Stimulated activated naive B cell treated with anti-CD40 and anti-IgM and Interleukin-4, amounts not matched to agents 10 μg/mL and 1 μg/mL and 100 μg/mL, for 72 hours (primary cell): ENCODE measurements at places on chromosomes 16 and 17.

- no peak for DNase-seq
Measured at GRCh38 chr17:81260171-81260570, 21.1 kb downstream of the NDUFAF8 start.

GRCh38 chr16:81496742-81497141 lies 52.1 kb downstream of the CMIP start:
- DNase-seq: no peak

DNA sequence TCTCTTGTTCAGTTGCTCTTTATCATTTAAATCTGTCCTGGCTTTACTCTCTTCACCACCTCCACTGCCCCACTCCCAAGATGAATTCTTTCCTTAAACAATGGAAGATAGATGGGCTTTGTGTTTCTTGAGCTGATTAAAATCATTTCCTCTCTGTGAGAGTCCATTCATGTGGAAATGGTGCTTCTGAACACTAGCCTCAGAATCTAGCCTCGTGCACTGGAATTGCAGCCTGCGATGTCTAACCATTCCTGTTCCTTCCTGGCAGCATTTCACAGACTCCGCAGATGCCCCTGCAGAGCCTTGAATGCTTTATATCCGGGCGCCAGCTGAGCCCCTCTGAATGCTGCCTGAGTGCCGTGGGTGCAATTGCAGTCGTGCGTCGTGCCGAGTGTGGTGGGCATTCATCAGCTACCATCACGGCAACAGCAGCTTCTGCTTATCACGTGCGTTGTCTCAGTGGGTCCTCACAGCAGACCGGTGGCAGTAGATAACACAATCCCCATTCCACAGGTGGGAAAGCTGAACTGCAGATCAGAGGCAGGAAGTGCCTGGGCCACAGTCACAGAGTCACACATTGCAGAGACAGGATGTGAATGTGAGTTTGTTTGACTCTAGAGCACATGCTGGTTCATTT lies 172.8 kb upstream of the WSCD1 start:
- DNase-seq: no peak

DNA sequence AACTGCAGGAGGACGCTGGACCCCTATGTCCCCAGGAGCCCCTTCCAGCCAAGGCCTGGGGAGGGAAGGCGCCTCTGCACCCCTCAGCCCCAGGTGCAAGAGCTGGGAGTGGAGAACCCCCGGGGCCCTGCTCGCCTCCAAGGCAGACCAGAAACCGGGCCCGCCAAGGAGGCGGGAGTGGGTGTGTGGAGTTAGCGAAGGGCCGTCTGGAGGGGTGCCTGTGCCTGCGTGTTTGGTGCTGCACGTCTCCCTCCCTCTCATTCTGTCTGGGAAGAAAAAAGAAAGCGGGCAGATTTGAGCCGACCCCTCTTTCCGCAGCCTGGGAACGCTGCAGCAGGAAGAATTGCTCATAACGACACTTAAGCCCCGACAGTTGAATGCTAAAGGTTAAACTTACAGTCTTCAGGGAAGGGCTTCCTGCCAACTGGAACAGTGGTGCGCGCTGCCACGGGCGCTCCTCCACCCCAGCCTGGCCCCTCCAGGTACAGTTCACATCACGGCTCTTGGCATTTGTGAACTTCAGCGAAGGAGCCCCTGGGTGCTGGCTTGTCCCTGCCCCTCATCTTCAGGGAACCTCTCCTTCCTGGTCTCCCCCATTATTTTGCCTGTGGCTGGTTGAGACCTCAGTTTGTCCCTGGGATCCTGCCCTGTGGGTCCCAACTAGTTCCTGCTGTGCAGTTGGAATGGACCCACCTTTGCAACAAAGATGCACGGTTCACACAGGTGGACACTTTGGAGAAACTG lies 19.2 kb upstream of the ZFHX3 start:
- DNase-seq: no peak

DNA sequence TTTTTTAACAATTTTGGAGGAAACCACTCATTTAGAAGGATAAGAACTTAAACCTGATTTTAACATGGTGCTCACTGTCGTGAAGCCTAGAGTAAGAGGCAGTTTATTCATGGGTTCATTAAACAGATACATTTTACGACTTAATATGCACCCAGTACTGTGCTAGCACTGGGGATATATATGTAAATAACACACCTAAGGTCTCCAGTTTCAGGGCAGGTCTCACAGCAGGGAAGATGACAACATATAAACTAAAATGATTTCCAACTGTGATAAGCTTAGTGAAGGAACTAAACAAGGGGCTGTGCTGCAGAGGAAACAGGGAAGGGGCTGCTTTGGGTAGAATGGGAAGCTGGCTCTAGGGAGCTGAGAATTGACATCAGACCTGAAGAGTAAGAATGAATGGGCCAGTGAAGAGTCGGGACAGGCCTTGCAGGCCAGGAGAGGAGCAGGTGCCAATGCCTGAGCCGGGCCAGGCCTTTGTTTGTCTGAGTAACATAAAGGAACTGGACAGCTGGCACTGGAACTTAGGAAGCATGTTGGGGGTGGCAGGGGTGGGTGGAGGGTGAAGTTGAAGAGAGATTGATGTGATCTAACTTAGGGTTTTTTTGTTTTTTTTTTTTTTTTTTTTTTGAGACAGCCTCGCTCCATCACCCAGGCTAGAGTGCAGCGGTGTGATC lies 12.1 kb downstream of the NT5M start:
- DNase-seq: no peak

GRCh38 chr16:65117811-65118448 lies 3.9 kb downstream of the CDH11 start:
- DNase-seq: peak; percentile 18

DNA sequence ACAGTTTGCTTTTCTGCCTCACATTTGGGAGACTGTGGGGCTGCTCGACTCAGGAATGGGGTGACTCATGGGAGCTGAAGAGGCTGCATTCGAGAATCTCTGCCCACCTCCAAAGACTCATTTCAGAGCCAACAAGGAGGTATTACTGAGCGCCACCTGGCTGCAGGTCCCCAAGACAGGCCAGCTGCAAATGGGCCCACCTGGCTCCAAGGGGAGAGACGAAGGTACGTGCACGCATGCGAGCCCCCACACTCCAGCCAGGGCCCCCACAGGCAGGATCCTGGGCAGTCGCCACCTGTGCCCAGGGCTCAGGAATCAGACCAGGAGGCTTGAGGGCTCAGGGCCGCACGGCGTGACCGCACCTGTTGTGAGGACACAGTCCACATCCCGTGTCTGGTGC lies 6.0 kb downstream of the HAGHL start:
- no peak for DNase-seq

DNA sequence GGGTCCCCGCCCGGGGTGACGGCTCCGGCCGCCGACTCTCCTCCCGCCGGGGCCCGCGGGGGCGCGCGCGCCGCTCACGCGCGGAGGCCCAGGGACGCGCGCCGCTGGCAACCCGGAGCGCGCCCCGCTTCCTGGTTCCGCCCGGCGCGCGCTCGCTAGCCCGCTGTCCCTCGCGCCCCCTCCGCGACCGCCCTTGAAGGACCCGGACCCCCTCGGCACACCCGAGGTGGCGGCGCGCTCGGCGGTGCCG lies at the start of gene STAT5B:
STAT5B (minus strand) TSS at position 33 of the 250 bp plus-strand sequence. CDS start 44,264 bp downstream, outside the sequence.
- peak; percentile 59 for DNase-seq

DNA sequence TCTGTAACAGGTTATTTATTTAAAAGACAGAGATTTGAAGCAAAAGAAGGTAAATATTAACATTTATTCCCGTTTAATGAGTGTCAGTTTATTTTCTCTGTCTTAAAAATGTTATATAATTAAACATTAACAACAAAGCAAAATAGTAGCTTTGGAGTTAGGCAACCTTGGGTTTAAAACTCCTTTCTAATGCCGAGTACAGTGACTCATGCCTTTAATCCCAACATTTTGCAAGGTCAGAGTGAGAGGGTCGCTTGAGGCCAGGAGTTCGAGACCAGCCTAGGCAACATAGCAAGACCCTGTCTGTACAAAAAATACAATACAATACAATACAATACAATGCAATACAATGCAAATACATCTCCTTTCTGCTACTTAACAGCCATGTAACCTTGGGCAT lies 128.7 kb downstream of the CHD9 start:
- no peak for DNase-seq

DNA sequence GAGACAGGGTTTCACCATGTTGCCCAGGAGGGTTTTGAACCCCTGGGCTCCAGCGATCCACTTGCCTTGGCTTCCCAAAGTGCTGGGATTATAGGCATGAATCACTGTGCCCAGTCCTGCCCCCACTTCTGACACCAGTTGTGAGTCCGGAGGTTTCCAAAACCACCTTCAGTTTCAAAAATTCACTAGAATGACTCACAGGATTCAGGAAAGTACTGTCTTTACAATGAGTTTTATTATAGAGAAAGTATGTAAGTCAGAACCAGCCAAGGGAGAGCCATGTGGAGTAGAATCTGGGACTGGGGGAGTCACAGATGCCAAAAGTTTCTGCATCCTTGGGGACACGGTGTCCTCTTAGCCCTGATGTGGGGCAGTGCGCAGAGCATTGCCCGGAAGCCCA lies 55.1 kb downstream of the PLD6 start:
- no peak for DNase-seq

DNA sequence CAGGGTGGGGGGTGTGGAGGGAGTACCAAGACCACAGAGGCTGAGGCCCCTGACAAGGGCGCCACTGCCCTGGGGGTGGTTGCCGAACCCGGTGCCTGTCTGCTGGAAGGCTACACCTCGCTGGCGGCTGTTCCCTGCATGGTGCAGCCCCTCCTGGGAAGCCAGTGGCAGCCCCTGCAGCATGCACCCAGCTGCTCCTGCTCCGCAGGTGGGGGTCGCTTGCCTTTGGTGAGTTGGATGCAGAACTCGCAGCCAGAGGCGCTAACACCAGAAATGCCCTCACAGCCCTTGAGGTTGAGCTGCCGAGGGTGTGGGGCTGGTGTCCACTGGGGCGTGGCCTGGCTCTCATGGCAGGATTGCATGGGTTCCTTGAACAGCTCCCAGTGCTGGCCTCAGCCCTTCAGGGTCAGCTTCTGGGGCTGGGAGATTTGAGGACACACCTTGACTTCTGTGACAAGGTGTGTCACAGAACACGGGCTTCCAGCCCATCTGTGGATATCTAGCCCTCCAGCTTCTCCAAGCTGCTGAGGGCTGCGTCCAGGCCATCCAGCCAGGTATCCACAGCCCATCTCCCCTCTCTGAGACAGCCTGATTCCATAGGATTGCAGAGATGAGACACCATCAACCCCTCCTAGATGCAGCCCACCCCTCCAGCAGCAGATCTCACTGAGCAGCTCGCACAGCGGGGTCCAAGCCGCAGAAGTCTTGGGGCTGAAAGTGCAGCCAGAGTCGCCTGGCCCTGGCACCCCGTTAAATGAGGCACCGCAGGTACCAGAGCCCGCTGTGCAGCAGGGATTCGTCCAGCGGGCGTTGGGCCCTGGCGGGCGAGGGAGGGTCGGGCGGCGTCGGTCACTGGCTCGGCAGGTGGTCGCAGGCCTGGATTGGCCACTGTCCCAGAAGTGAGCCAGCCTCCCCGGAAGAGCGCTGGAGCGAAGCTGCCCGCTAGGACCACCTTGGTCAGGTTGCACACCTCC lies 586.3 kb downstream of the KCNJ18 start:
- DNase-seq: no peak

DNA sequence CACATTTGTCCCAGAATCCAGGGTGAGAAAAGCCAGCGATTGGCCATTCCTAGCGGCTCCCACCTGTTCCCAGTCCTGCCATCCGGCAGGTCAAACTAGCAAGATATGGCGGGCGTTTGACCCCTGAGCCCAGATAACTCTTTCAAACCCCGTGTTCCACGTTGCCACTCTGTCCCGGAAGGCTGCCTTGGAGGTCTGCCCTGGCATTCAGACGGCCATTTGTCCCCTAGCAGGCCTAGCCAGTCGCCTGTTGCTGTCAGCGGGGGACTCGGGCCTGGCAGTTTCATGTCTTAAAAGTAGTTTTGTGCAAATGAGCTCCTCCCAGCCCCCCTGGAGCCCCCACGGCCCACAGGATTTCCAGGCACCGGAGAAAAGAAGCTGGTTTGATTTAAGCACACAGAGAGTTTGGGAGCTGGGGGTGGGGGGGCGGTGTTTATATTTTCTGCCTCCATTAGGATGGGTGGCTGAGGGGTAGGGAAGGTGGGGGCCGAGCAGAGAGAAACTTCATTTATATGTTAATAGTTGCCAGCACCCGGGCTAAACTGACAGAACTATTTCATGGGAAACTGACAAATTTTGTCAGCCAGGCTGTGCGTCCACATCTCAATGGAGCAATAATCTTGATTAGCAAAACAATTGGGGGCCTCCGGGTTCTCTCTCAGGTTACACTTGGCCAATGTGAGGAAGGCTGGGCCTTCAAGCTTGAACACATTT lies 240.9 kb upstream of the SALL1 start:
- no peak for DNase-seq

- DNase-seq: no peak
Measured at GRCh38 chr17:76953066-76953465, 84.9 kb downstream of the MGAT5B start.

GRCh38 chr17:38970804-38971203 lies 3.6 kb upstream of the FBXO47 start:
- no peak for DNase-seq

- no peak for DNase-seq
Measured at GRCh38 chr17:14203388-14203787, 33.3 kb downstream of the CDRT15 start.

GRCh38 chr16:79911660-79912059 lies 311.1 kb upstream of the MAF start:
- DNase-seq: no peak

- no peak for DNase-seq
Measured at GRCh38 chr17:29138184-29138955, 41.8 kb downstream of the MYO18A start.

DNA sequence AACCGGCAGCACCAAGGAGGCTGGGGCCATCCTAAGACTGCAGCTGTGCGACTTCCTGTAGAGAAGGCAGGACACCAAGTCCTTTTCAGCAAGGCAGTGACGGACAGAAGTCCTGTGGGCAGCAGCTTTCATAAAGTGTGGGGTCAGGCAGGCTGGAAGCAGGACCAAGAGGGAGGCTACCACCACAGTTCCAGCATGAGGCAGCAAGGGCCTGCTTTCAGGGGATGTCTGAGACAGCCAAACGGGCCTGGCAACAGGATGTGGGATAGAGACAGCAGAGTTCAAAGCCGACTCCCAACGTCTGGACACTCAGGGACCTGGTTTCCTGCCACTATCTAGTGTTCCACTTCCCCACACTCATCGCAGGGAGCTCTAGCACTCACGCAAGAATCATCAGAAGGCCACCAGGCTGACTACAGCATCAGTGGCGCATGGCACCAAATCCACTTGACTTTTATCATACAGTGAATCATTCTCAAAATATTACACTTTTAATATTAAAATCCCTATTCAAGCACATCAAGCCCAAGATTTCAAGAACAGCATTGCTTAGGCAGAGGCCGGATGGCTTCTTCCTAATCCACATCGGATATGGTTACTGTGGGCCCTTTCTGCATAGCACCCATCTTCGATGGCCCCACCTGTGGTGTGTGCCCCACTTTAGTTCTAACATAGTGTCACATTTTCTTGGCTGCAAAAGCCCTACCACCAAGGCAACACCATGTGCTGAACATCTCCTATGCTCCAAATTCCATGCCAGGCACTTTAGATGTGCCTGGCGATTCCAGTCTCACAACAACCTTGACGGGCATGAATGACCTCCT lies 5.2 kb downstream of the USP7 start:
- no peak for DNase-seq
